NCI-H748 treated with DMSO at 0.1 percent for 48 hours (cell line): ENCODE measurements at places on chromosomes 11 and 22.
A peak's percentile ranks its signal among the peaks of the same experiment; 100 is the strongest.

GRCh38 chr11:123798513-123799252 is 7.5 kb downstream of the OR6M1 start:
- no peak for DNase-seq

DNA sequence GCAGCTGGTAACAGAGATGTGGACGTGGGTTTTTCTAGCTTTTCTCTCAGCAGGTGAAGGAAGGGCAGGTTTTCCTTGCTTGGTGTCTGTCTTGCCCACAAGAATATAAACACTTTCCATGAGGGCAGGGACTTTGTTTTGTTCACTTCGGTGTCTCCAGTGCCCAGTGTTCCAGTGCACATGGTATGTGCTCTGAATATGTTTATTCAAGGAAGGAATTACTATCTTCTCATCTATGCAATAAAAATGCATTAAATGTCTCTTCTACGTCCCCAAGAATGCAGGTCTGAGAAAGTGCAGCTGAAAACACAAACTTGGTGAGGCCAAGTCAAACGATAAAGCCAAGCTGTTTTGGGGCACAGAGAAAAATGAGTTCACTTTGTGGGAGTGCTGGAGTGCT is 56.3 kb upstream of the PLET1 start:
- DNase-seq = no peak

DNA sequence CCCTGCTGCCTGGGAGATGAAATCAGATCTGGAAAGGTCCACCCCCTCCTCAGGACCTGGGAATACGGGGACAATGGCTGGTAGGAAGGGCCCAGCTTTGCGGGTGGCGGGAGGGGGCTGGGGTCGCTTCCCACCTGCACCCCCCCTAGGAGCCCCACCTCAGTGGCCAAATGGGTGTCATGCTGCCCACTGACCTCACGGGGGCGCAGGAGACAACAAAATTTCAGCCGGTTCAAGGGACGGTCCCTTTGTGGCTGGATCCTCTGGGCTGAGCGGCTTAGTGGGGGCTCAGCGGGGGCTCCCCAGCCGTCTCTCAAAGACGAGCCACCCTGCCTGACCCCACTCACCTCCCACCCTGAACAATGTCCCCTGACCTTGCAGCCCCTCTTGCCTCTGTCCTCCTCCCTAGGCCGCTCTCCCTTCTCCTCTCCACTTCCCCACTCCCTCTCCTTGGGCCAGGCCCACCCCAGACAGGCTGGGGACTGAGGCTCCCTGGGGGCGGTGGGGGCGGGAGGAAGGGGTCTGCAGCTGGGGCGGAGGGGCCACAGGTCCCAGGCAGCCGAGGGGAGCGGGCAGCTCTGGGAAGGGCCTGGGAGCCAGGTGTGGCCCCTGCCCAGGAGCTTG is 39.3 kb upstream of the H19 start:
- DNase-seq = no peak

- DNase-seq = no peak
These were observed at the start of gene PLAAT3 for GRCh38 chr11:63614136-63614671. Gene PLAAT3 (minus strand): TSS chr11:63614433. CDS start chr11:63614014, 419 bp downstream.

GRCh38 chr11:13761716-13762115 is 93.2 kb downstream of the FAR1 start:
- no peak for DNase-seq

GRCh38 chr11:101866619-101867491 is 48.0 kb upstream of the CEP126 start:
- DNase-seq = peak; percentile 3

DNA sequence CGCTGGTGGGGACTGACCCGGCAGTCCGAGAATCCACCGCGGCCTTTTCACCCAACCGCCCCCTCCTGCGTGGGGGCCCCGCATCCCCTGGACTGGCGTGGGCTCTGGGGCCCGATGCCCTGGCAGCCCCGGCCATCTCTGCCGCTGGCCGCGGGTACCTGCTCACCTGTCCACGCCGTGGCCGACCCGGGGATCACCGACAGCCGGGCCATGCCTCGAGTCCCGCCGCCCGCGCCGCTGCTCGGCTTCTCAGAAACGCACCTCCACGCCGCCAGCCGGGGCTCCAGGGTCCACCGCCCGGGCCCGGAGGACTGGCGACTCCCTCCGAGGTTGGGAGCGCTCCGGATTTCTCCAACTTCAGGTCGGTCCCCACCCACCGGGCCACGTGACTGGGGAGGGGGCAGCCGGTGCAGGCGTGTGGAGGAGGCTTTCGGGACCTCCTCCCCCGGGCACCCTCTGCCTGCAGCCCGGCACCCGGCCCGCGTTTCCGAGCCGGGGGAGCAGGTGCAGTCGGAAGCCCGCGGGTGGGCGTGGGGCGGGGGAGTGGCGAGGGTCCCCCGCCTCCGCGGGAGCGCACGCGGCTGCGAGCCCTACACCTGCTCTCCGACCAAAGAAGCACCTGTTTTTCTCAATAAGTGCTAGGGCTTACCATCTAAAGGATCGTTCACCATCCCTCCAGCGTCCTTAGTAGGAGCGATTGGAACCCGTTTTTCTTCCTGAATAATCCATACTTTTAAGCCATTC is 554 bp upstream of the NRIP3 start:
- DNase-seq = no peak

- DNase-seq = no peak
These were observed 199.2 kb upstream of the GUCY1A2 start for GRCh38 chr11:107217444-107217843.

DNA sequence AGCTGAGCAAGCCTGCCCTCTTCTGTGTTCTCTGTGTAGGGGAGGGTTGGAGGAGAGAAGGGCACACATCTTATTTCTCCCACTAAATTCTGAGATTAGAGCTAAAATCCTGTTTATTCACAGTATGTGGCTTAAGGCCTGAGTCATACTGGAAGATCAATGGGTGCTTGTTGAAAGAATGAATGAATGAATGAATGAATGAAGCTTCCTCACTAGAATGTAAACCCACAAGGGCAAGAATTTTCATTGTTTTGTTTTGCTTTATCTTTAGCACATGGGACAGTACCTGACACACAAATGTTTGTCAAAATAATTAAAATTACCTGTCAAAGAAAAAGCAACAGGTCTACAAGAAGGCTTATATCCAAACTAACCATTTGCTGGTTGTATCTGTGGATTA is 50.6 kb upstream of the PAK1 start:
- no peak for DNase-seq

DNA sequence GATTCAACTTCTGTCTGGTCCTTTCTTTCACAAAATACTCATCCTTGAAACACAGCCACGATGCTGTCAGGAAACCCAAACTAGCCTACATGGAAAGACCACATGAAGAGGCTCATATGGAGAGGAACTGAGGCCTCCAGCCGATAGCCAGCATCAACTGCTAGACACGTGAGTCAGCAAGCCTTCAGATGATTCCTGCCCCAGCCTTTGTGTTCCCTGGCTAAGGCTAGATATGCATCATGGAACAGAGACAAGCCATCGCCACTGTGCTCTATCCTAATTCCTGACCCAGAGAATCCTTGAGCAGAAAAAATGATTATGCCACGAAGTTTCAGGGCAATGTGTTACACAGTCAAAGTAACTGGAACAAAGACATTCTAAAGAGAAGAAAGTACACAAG is 75.5 kb downstream of the ENTHD1 start:
- no peak for DNase-seq

DNA sequence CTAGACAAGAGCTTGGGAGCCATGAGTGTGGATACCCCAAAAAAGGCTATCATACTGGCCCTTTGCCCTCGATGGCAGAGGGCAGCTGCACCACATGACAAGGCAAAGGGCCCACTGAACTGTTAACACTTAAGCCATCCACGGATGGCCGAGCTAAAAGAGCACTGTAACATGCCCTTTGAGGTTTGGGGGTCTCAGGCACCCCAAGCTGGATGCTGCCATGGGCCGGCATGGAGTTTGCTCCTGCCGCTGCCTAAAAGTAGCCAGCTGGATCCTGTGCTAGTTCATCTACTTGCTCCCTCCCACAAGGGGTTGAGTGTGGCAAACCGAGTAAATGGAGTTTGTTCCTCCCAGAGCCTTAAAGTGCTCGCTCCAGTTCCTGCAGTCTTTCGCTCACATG is 383.2 kb upstream of the LRRC4C start:
- no peak for DNase-seq

DNA sequence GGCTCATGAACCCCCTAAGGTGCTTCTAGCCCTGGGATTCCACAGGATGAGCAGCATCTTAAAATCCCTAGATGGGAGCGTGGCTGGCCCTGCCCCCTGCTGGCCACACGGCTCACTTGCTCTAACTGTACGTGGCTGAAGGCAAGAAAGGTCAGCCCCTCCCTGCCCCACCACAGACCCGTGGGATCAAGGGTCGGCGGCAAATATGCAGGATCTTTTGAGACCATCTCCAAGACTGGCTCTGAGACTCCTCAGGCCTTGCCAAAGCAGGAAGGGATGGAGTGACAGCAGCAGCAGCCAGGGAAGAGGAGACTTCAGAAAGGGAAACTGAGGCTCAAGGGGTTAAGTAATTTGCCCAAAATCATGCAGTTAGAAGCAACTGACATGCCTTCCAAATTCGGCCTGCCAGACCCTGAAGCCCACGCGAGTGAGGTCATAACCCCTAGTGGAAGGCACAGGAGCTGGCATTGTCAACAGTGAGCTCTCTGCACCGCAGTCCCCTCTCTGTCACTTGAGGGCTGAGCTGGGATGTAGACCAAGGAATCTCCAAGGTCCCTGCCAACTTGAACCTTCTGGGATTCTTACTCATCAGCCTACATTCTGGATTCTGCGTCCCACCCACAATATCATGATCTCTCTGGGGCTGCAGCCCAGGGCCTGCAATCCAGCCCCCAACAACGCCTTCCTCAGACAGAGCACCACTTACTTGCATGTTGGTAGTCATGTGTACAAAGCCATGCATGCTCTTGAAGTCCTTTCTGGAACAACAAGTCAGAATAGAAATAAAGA is 31.4 kb downstream of the CREB3L1 start:
- DNase-seq = peak; percentile 24

- no peak for DNase-seq
These were observed 3.5 kb downstream of the HTR3B start for GRCh38 chr11:113908098-113908497.

GRCh38 chr11:23399995-23400394 is 539.7 kb upstream of the CCDC179 start:
- no peak for DNase-seq

- no peak for DNase-seq
These were observed 18.4 kb upstream of the GLB1L2 start for GRCh38 chr11:134313379-134313778.

GRCh38 chr11:57288771-57289579 is 35.8 kb downstream of the TNKS1BP1 start:
- DNase-seq = peak; percentile 21

DNA sequence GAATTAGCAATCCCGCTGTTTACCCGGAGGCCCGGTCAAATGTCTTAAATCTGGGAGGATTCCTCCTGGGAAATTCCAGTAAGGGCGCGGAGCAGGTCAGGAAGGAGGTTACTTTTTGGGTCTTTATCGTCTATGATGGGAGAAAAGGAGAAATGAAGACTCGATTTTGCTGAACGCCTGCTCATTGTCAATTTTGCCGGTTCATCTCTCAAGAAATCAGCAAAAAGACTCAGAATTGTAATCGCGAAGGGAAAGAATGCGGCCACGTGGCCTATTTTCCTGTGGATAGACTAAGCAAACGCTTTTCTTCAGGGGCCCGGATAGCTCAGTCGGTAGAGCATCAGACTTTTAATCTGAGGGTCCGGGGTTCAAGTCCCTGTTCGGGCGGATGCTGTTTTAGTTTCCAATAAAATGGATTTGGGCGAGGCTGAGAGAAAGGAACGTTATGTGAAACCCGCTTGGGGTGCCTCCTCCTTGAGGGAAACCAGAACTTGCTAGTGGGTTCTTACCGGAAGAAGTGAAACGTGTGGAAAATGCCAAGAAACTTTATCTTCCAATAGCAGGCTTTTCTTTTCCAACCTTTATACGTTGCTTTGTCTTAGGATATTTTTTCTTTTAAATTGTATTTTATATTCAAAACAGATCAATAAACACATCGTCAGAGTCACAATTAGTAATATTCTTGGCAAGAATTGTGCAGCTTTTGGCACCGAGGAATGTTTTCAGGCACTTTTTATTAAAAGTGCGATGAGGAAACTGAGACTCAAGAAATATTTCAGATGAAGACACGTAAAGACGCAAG is 45.0 kb downstream of the OR4D9 start:
- DNase-seq = peak; percentile 64

- no peak for DNase-seq
These were observed 136.4 kb downstream of the CCDC81 start for GRCh38 chr11:86511086-86511551.

GRCh38 chr11:68551223-68551622 is 90.7 kb downstream of the PPP6R3 start:
- no peak for DNase-seq

- no peak for DNase-seq
These were observed 47.9 kb upstream of the SUSD2 start for GRCh38 chr22:24133187-24133965.

DNA sequence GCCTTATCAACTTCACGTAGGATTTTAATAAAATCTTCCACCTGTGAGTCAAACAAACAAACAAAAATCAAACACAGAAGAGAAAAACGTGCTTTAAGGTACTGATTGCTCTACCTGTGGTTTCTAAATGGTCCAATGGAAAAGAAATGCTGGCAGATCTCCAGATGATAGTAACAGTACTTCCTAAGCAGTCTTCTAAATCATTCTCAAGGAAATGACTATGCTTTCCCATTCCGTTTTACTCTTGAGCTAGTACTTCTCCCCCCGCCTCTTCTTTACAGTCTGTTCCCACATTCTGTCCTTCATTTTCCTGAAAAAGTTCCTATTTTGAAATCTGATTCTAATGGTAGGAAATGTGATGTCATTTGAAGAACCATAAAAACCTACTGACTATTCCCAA is 25.4 kb downstream of the SAAL1 start:
- DNase-seq = no peak

DNA sequence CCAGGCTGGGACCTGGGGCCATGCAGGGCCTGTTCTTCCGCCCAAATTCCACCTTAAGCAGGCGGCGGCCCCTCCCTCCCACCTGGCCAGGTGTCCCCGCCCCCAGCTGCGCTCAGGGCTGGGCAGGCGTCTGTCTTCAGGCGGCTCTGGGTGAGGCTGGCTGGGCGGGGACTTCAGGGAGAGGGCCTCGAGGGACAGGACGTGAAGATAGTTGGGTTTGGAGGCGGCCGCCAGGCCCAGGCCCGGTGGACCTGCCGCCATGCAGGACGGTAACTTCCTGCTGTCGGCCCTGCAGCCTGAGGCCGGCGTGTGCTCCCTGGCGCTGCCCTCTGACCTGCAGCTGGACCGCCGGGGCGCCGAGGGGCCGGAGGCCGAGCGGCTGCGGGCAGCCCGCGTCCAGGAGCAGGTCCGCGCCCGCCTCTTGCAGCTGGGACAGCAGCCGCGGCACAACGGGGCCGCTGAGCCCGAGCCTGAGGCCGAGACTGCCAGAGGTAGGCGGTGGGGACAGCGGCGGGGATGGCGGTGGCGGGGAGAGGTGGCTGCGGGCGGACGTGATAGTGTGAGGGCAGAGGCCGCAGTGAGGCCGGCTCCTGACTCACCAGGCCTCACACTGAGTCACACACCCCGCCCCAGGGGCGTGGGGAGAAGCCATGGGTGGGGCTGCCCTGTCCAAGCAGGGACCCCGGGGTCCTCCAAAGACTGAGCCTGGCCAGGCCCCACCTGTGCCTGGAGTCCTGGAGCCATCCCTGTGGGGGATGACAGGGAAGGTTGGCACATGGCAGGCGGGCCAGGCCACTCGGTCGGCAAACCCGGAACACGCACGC is at the start of gene PKP3:
TSS of gene PKP3 (plus strand) at position 176 of the 824 bp plus-strand sequence. CDS start at position 260, 84 bp downstream.
- no peak for DNase-seq
